Pulmonary artery endothelial cell (primary cell): ENCODE measurements at places on chromosomes 2 and 18. TPM values are rescaled to one million over a fixed set of nuclear protein-coding genes. Genes with fewer than 3 reads are reported as not detected.

LTBP1 gene
- 41.9 and 109 TPM in 2 replicates for total RNA-seq

NDUFS1 gene
- total RNA-seq: 175 and 191 TPM in 2 replicates

DNA sequence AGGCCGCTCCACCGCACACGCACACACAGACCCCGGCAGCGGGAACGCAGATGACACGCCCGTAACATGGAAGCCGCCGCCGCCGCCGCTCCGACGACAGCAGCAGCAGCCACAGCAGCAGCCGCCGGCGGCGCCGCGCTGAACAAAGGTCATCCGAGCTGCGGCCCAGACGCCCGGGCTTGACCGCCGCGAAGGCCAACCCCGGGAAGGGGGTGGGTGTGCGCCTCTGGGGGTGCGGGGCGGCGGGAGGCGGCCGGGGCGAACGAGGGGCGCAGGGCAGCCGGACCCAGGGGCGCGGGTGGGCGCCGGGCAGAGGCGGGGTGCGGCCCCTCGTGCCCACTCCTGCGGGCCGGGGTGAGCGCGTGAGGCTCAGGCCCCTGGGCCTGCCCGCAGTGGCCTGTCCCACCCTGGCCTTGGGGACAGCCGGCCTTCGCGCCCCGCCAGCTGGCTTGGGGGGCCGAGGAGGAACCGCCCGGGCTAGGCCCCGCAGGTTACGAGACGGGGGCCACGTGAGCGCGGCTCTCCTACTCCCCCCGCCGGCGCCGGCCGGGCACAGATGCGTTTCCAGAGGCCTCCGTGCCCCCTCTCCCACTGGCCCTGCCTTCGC lies 1.0 kb upstream of the ZNF532 start:
- DNase-seq: no peak

- DNase-seq: no peak
These were observed 1690.4 kb upstream of the SLC39A10 start for GRCh38 chr2:193966590-193966989.

GRCh38 chr2:224017957-224018356 lies 21.1 kb downstream of the SERPINE2 start:
- DNase-seq: no peak

DNA sequence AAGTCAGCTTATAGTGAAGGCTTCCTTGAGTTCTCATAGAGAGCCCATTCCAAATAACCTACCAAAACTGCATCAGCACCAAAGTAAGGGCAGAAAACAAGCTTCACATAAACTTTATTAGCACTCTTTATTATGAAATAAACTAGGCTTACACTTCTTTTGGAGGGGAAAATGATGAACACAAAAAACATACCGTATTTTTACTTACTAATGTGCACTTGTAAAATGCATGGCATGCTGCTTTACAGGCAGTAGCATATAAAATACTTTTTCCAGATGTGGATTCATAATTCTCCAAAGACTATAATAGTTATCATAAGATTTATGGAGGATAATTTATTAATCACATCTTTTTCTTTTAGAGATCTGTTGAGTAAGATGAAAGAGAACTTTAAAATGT lies 133.9 kb downstream of the OSR1 start:
- DNase-seq: no peak

PSMA8 gene
- not detected in 2 replicates for total RNA-seq

GRCh38 chr2:238346544-238346943 lies 26.2 kb downstream of the TRAF3IP1 start:
- DNase-seq: no peak

NFATC1 gene
- 4.5 and 6.4 TPM in 2 replicates for total RNA-seq

GRCh38 chr2:237350597-237350996 lies 63.4 kb downstream of the COL6A3 start:
- no peak for DNase-seq

- no peak for DNase-seq
These were observed 40.8 kb downstream of the CHN1 start for GRCh38 chr2:174964404-174964803.

PIK3C3 gene
- 33.8 and 43.0 TPM in 2 replicates for total RNA-seq

DNA sequence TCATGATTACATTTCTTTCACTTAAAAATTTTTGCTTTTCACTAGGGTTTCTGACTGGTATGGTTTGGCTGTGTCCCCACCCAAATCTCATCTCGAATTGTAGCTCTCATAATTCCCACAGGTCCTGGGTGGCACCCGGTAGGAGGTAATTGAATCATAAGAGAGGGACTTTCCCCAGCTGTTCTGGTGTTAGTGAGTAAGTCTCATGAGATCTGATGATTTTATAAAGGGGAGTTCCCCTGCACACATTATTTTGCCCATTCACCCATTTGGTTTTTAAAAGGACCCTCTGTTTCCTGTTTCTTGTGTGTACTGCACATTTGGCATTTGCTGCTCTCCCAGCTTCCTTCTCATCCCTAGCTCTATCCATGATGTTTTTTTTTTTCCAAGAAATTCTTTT lies 27.8 kb upstream of the NETO1 start:
- no peak for DNase-seq

- no peak for DNase-seq
These were observed 85.9 kb downstream of the USP40 start for GRCh38 chr2:233480490-233481202.

- peak; percentile 64 for DNase-seq
These were observed 51.4 kb upstream of the MRPL33 start for GRCh38 chr2:27720004-27720551.

GRCh38 chr2:29326926-29327325 lies 211.7 kb downstream of the CLIP4 start:
- DNase-seq: no peak

DNA sequence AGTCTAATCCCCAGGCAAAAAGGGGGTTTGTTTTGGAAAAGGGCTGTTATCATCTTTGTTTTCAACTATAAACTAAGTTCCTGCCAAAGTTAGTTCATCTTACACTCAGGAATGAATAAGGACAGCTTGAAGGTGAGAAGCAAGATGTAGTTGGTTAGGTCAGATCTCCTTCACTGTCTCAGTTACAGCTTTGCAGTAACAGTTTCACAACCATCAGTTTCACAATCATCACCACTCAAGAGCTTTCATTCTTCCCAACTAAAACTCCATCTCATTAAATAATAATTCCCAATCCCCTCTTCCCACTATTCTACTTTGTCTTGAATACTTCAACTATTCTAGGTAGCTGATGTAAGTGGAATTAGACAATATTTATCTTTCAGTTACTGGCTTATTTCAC lies 200.9 kb downstream of the NYAP2 start:
- no peak for DNase-seq

DNA sequence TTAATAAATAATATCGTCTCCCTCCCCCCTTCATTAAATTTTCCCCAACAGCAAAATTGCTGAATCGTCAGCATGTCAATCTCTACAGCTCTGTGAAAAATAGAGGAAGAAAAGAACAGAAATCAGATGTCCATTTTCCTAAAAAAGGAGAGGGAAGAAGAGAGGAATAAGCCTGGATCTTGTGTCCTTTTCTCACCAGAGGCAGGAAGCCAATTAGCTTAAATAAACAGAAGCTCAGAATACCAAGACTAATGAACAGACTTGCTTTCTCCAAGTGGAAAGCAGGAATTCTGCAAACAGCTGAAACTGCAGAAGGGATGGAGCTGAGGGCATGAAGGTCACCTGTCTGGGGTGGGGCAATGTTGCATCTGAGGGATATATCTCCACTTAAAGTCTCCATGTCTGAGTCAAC lies 265.7 kb downstream of the CCDC85A start:
- DNase-seq: no peak

DNA sequence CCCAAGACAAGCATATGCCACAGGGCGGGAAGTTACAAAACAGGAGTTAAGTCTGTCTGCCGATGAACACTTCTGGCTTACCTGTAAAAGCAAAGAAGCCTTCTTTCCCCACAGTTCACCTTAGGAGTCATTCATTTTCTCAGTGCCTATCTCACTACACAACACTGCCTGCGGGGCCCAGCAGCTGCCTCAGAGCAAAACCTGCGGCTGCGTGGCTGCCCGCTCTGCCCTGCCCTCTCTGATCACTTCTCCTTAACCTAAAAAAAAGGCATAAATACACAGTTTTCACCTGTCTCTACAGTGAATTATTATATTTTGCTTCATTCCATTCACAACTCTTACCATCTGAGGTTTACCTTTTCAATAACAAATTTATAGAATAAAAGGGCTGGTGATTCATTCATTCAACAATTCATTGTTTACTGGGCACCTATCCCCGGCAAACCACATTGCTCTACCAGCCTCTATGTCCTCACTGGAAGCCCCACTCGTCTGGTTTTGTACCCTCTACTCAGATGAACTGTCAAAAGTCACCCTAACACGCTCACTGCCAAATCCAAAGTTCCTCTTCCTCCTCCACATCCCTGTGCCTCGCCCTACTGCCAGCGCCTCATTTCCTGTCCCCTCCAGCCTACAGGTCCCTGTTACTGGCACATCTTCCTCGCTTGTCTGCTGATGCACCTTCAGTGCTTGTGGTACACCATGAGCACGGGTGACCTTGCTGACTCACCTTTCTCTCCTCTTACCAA lies 31.4 kb downstream of the AFG3L2 start:
- DNase-seq: no peak

STARD6 gene
- 0.33 TPM in 1 of 2 replicates, not detected in the other for total RNA-seq

- DNase-seq: no peak
These were observed 145.4 kb upstream of the SPOPL start for GRCh38 chr2:138356178-138356577.

DNA sequence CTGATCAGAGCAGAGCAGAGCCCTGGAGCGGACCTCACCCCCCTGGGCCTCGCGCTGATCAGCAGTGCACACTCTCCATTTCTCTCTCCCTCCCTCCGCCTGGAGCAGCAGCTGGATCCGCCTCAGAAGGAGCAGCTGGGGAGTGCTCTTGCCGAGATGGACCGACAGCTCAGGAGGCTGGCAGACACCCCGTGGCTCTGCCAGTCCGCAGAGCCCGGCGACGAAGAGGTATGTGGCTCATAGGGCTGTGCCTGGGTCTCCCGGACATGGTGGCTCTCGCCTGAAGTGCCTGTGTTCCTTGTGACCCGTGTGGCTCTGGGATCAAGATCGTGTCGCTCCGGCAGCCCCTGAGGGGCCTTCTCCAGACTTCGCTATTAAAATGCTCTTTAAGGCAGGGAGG lies 102.5 kb downstream of the USP40 start:
- DNase-seq: no peak

IL1RN gene
- not detected in 2 replicates for total RNA-seq

RAD51AP2 gene
- total RNA-seq: not detected in 2 replicates

DNA sequence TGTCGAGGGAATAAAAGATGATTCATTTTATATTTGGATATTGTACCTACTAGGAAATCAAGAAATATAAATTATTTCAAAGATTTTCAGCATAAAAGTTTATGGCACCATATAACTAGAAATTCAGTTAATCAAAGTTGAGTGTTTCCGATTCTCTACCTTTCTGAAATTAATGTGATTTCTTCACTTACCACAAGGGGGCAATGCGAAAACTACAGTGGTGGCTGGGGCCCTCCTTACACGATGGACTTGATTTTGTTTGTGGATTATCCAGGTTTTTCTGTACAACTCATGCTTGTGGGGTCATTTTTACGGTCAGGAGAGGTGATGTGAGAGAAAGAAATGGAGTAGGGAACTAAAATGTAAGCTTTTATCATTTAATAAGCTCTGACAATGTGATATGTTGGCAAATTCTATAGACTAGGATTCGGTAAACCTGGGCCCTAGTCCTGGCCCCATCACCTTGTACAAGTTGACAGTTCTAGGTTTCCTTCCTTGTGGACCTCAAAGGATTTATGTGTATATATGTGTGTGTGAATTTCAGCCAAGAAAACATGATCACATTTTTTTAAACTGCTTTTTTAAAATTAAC lies 47.6 kb downstream of the G6PC2 start:
- no peak for DNase-seq

ITM2C gene
- total RNA-seq: 3.7 and 5.7 TPM in 2 replicates
